Activated CD8-positive, alpha-beta T cell treated with anti-CD3 and anti-CD28 coated beads for 36 hours (primary cell): ENCODE measurements at places on chromosomes 16 and 17. TPM values are rescaled to one million over a fixed set of nuclear protein-coding genes. Genes with fewer than 3 reads are reported as not detected.

GRCh38 chr16:2477327-2477726 is 2.4 kb downstream of the TBC1D24 start:
- DNase-seq = no peak
- H3K4me3 ChIP-seq = no peak overlapping the region
- no peaks in the 10 kb centered on the region for H3K36me3 ChIP-seq
- peaks cover 20% of the 10 kb centered on the region for H3K4me1 ChIP-seq
- no peak overlapping the region for H3K27ac ChIP-seq

IGF2BP1 gene
- total RNA-seq = 0.51 TPM

GRCh38 chr16:24493821-24494220 is 45.5 kb upstream of the RBBP6 start:
- no peak overlapping the region for H3K4me3 ChIP-seq
- H3K27me3 ChIP-seq = peaks cover 12% of the 10 kb centered on the region
- no peak for DNase-seq
- H3K36me3 ChIP-seq = no peaks in the 10 kb centered on the region

GRCh38 chr16:57446531-57447185 is 527 bp downstream of the CIAPIN1 start:
- peak overlapping the region; percentile 91 for H3K27ac ChIP-seq
- DNase-seq = peak; percentile 37
- H3K4me1 ChIP-seq = peaks cover 47% of the 10 kb centered on the region

- no peak overlapping the region for H3K4me3 ChIP-seq
- no peaks in the 10 kb centered on the region for H3K27me3 ChIP-seq
- no peak for DNase-seq
- peaks cover 57% of the 10 kb centered on the region for H3K4me1 ChIP-seq
- no peaks in the 10 kb centered on the region for H3K36me3 ChIP-seq
- H3K27ac ChIP-seq = peak overlapping the region; percentile 90
These were observed 9.5 kb upstream of the MSL1 start for GRCh38 chr17:40112191-40112711.

DNA sequence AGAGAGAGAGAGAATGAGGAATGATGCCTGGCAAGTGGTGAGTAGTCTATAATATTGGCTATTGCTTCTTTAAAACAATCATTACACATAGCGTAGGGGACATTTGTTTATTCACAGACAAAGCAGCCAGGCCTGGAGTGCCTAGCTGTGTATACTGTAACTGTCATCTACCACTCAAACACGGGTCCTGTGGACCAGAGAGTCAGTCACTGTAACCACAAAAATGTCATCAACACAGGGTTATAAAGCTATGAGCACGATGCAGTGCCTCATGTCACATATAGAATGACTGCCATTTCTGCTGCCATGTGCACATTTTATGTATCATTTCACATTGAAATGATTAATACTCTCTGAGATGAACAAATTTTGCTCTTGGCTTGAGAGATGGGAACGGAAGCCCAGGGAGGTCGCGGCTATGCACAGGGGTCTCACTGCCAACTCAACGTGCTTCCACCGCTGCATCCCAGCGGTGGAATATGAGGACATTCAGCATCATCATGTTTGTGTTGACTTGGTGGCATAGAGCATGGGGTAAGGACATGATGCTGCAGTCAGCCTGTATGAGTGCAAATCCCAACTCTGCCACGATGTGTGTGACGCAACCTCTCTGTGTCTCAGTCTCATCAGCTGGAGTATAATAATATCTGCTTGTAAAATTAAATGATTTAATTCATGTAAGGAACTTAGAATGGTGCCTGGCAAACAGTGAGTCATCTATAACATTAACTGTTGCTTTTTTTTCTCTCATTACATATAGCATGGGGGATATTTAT is 3.3 kb downstream of the MT1H start:
- peaks cover 36% of the 10 kb centered on the region for H3K4me1 ChIP-seq
- H3K4me3 ChIP-seq = no peak overlapping the region
- no peak overlapping the region for H3K27ac ChIP-seq

OSGIN1 gene
- total RNA-seq = 0.56 TPM

DNA sequence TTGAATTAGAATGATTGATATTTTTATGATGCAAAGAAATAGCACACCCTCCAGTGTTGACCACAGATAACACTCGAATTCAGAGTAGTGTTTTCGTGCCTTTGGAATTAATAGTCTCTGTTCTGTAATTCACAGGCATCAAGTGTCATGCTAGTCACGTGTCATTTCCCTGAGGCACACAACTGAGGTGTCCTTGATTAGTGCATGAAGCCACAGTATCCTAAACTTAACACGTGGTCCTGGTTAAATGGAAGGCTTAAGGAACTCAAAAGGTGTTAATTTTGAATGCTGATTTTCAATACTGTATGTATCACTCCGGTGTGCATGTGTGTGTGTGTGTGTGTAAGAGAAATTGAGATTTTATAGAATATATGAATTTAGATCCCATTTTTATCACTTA is 625.6 kb downstream of the TMEM114 start:
- DNase-seq = no peak
- H3K36me3 ChIP-seq = no peaks in the 10 kb centered on the region
- no peak overlapping the region for H3K4me3 ChIP-seq
- H3K27ac ChIP-seq = no peak overlapping the region
- H3K4me1 ChIP-seq = no peaks in the 10 kb centered on the region
- H3K27me3 ChIP-seq = no peaks in the 10 kb centered on the region

- H3K27me3 ChIP-seq = no peaks in the 10 kb centered on the region
- no peak for DNase-seq
- peaks cover 15% of the 10 kb centered on the region for H3K4me1 ChIP-seq
- H3K27ac ChIP-seq = no peak overlapping the region
- no peaks in the 10 kb centered on the region for H3K36me3 ChIP-seq
These were observed 12.1 kb upstream of the RIPOR1 start for GRCh38 chr16:67516296-67517154.

GRCh38 chr16:79601092-79601930 is 774 bp upstream of the MAF start:
- peaks cover 48% of the 10 kb centered on the region for H3K27me3 ChIP-seq
- no peaks in the 10 kb centered on the region for H3K36me3 ChIP-seq
- H3K27ac ChIP-seq = peak overlapping the region; percentile 50
- peak overlapping the region; percentile 78 for H3K4me3 ChIP-seq
- H3K4me1 ChIP-seq = peaks cover 28% of the 10 kb centered on the region

- no peaks in the 10 kb centered on the region for H3K4me1 ChIP-seq
- no peak for DNase-seq
- no peaks in the 10 kb centered on the region for H3K27me3 ChIP-seq
- peak overlapping the region; percentile 28 for H3K27ac ChIP-seq
- peaks cover 36% of the 10 kb centered on the region for H3K36me3 ChIP-seq
- H3K4me3 ChIP-seq = no peak overlapping the region
These were observed 50.1 kb upstream of the ATP2A3 start for GRCh38 chr17:4014148-4014927.

SERPINF2 gene
- total RNA-seq = 0.18 TPM

DNA sequence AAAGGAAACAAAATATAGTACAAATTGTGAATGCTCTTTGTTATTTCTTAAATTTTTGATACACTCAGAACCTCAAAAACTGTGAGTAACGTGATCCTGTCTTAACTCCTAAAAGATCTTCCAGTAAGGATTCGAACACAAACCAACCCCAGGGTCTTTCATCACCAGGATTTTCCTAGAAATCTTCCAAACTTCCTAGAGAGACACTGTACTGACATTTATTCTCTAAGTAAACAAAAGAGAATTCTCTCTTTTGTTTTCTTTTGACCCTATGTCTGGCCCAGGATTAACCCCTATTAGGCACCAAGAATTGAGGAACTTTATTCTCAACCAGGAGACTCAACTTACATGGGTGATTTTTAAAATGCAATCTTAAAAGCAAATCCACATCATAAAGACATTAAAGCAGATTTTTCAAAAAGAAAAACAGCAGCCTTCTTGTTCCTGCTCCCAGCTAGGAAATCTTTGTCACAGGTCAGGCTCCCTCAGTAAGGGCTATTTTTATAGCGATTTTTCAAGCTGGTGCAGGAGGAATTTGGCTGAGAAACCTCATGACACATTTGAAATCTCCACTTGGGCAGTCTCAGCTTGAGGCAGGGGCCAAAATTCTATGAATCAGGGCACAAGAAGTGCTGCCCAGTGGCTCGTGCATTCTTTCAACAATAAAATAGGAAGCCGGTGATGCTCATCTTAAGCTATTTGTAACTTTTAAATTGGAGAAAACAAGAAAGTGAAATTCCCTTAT is 6.2 kb upstream of the SMG1 start:
- DNase-seq = no peak
- no peak overlapping the region for H3K4me3 ChIP-seq
- peaks cover 2% of the 10 kb centered on the region for H3K4me1 ChIP-seq
- H3K27me3 ChIP-seq = no peaks in the 10 kb centered on the region
- H3K36me3 ChIP-seq = no peaks in the 10 kb centered on the region

DNA sequence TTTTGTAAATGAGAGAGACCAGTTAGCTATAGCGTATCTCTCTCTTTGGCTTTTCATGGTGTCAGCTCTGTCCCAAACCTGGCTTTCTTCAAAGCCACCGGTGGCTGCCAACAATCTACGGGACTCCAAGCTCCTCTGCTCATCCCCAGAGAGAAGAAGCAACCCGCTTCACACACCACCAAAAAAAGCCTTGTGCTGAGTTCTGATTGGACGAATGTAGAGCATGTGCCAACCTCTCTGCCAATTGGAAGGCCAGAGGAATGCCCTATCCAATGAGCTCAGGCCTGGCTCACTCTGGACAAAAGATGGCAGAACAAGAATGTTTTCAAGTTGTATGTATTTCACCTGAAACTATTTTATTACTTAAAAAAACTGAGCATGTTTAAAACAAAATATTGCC is 202.4 kb downstream of the C16orf95 start:
- no peak for DNase-seq
- H3K27ac ChIP-seq = no peak overlapping the region
- H3K36me3 ChIP-seq = no peaks in the 10 kb centered on the region

CLEC3A gene
- total RNA-seq = not detected

- peaks cover 7% of the 10 kb centered on the region for H3K4me1 ChIP-seq
- peak overlapping the region; percentile 58 for H3K4me3 ChIP-seq
- H3K27me3 ChIP-seq = peaks cover 2% of the 10 kb centered on the region
- DNase-seq = peak; percentile 82
- peak overlapping the region; percentile 49 for H3K27ac ChIP-seq
These were observed 22.2 kb downstream of the TRPV3 start for GRCh38 chr17:3535253-3535995.

ENPP7 gene
- not detected for total RNA-seq

TERB1 gene
- 0.14 TPM for total RNA-seq

DNA sequence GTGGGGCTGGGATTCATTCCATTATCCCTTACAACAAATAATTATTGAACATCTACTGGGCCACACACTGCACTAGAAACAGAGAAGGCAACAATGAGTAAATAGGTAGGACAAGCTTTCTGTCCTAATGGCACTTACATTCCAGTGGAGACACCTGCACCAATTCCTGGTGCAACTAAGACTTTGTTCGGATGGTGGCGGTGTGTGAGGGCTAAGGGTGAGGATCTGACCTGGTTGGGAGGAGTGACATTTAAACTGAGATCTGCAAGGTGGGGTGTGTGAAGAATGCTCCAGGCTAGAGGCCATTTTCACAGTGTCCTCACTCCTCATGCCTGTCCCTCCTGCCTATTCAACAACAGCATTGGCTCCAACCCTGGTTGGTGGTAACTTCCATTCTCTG is 510.0 kb downstream of the XYLT1 start:
- H3K4me3 ChIP-seq = no peak overlapping the region
- H3K27me3 ChIP-seq = no peaks in the 10 kb centered on the region
- H3K36me3 ChIP-seq = no peaks in the 10 kb centered on the region
- H3K27ac ChIP-seq = no peak overlapping the region
- DNase-seq = no peak
- H3K4me1 ChIP-seq = peaks cover 7% of the 10 kb centered on the region

DNA sequence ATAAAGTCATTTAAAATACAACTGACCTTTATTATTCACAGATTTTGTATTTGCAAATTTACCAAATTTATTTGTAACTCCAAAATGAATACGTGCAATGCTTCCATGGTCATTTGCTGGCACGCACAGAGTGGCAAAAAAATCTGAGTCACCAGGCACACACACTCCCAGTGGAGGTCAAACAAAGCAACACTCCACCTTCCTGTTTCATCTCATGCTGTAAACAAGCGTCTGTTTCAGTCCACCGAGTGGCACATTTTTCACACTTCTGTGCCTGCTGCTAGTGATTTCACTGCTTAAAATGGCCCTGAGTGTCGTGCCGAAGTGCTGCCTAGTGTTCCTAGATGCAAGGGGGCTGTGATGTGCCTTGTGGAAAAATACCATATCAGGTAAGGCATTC is 17.8 kb upstream of the ITGAE start:
- no peak overlapping the region for H3K27ac ChIP-seq
- H3K4me1 ChIP-seq = peaks cover 2% of the 10 kb centered on the region
- H3K27me3 ChIP-seq = no peaks in the 10 kb centered on the region
- peaks cover 42% of the 10 kb centered on the region for H3K36me3 ChIP-seq

DNA sequence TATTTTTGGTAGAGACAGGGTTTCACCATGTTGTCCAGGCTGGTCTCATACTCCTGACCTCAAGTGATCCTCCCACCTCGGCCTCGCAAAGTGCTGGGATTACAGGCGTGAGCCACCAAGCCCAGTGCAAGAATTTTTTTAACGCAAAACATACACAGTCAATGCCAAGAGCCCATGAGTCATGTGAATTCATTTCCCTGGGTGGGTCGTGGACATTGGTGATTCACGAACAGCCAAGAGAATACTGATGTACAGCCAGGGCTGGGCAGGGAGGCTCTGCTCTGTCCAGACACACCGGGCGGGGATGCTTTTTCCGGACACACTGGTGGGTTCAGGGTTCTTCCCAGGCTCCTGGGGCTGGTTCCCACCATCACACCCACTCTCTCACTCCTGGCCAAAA is 17.7 kb downstream of the SLC38A8 start:
- H3K4me3 ChIP-seq = no peak overlapping the region
- no peaks in the 10 kb centered on the region for H3K36me3 ChIP-seq
- H3K27ac ChIP-seq = no peak overlapping the region
- DNase-seq = no peak

- peaks cover 11% of the 10 kb centered on the region for H3K36me3 ChIP-seq
- H3K27ac ChIP-seq = peak overlapping the region; percentile 96
- H3K4me1 ChIP-seq = peaks cover 53% of the 10 kb centered on the region
- DNase-seq = peak; percentile 51
These were observed 804 bp downstream of the ATP6V0C start for GRCh38 chr16:2514333-2515179.

DNA sequence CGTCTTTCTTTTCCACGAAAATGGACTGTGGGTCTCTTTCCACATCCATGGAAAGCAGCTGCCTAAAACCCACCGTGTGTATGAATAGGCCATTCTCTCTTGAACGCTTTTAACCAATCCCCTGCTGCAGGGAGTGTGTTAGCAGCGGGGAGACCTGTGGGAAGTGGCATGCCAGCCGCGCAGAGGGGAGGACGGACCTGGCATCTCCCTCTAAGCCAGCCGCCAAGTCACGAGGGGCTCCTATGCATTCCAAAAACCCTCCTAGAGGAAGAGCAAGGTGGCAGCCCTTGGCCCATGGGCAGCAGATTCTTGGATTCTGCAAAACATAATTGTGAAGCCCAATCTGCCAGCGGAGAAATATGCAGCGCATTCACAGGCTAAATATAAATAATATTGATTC is 15.4 kb downstream of the RBFOX3 start:
- DNase-seq = no peak
- H3K4me1 ChIP-seq = no peaks in the 10 kb centered on the region
- no peak overlapping the region for H3K27ac ChIP-seq
- H3K36me3 ChIP-seq = no peaks in the 10 kb centered on the region

NPIPB9 gene
- total RNA-seq = 3.8 TPM
